ENCODE measurements at places on chromosomes 5 and 9.
A peak's percentile ranks its signal among the peaks of the same experiment; 100 is the strongest.

GRCh38 chr5:71573591-71573990, 13.5 kb upstream of the MCCC2 start:
- DNase-seq, result no peak

DNA sequence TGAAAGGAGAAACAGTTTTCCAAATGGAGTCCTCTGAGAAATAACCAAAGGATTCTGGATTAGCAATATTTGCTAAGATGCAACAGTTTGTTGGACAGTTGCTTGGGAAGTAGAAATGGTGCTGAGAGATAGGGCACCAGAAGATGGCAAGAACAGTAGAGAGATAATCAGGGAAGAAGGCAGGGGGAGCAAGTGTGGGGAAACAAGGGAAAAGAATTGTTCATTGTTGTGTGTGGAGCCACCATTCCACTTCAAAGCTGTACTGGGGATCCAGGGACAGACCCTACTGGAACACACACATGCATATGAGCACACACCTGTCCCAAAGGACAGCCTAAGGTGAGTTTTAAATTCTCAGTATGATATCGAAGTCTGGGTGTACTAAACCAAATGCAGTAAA, 152.5 kb downstream of the ZNF608 start:
- DNase-seq, result no peak

DNA sequence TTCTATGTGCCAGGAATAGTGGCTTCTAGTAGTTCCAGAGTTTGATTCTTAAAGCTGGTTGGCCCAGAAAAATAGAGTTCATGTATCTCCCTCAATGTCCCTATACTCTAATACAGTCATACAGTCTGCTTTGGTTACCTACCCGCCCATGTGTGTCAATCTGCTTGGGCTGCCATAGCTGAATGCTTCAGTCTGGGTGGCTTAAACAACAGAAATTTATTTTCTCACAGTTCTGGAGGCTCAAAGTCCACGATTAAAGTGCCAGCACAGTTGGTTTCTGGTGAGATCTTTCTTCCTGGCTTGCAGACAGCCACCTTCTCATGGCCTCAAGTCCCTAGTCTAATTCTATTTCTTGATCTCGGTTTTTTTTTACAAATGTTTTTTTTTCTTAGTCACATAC, 1739.0 kb downstream of the MAT2B start:
- no peak for DNase-seq

- no peak for DNase-seq
These were observed 2.4 kb upstream of the HAPLN1 start for GRCh38 chr5:83723031-83723430.

- peak; percentile 53 for DNase-seq
These were observed 46.5 kb downstream of the P4HA2 start for GRCh38 chr5:132181011-132181629.

- DNase-seq, result no peak
These were observed 51.4 kb upstream of the NRARP start for GRCh38 chr9:137353223-137354152.
